SJSA1 (cell line): ENCODE measurements at places on chromosomes 3 and 15. TPM values are rescaled to one million over a fixed set of nuclear protein-coding genes. Genes with fewer than 3 reads are reported as not detected.

- no peaks in the 10 kb centered on the region for H3K36me3 ChIP-seq
- H3K27ac ChIP-seq = no peak overlapping the region
- no peak for DNase-seq
Observed at GRCh38 chr3:116096631-116097030, 348.7 kb downstream of the LSAMP start.

DNA sequence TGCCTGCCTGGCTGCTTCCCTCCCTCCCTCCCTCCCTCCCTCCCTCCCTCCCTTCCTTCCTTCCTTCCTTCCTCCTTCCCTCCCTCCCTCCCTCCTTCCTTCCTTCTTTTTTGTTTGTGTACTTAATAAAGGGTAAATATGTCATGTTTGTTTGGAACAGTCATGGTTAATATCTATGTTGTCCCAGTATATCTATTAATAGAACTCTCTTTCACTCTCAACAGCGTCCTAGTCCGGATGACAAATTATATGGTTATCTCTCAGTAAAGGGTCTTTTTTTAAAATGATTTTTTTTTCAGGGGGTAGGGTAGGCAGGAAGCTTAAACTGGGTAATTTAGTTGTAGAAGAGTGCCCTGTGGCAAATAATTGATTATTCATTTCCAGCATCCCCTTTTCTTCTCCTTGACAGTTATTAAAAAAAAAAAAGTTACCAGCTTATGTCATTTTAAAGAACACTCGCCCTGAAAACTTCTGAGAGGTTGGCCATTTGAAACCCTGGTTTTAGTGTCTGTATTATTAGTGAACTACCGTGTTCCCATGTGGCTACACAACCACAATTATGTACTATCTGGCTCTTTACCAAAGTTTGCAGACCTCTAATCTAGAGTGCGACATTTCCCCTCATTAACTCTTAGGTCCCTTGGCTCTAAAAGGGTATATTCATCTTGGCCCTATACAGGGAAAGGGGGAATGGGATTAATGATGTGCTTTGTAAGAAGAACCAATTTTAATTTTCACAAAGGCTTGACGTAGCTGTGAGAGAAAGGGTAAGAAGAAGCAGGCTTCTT lies 13.7 kb downstream of the TAGLN3 start:
- no peak for DNase-seq
- no peak overlapping the region for H3K27ac ChIP-seq
- no peak overlapping the region for H3K4me3 ChIP-seq
- no peaks in the 10 kb centered on the region for H3K27me3 ChIP-seq

DNA sequence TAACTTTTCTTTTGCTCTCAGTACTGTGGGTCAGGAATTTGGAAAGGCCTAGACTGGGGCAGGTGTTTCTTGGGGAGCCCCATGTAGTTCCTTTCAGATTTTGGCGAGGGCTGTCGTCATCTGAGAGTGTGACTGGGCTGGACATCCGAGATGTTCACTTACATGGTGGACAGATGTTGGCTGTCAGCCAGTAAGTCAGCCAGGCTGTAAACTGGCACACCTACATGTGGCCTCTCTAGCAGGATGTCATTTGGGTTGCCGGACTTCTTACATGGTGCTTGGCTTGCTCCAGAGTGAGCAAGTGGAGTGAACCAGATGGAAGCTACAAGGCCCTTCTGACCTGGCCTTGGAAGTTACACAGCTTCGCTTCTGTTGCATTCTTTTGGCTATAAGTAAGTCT lies 20.7 kb downstream of the TATDN2 start:
- no peaks in the 10 kb centered on the region for H3K4me1 ChIP-seq
- H3K36me3 ChIP-seq = peaks cover 64% of the 10 kb centered on the region
- DNase-seq = no peak
- H3K27ac ChIP-seq = no peak overlapping the region
- H3K4me3 ChIP-seq = no peak overlapping the region

- no peaks in the 10 kb centered on the region for H3K27me3 ChIP-seq
- no peak for DNase-seq
Observed at GRCh38 chr3:196517162-196517800, 2.1 kb upstream of the SMCO1 start.

DNA sequence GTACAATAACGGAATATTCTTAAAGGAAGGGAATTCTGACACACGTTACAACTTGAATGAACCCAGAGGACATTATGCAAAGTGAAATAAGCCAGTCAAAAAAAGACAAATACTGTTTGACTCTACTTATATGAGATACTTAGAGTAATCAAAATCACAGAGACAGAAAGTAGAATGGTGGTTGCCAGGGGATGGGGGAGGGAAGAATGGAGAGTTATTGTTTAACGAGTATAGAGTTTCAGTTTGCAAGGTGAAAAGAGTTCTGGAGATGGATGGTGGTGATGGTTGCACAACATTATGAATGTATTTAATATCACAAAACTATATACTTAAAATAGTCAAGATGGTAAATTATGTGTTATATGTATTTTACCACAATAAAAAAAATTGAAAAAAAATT lies 112.9 kb upstream of the ARHGEF3 start:
- no peaks in the 10 kb centered on the region for H3K27me3 ChIP-seq
- no peak overlapping the region for H3K27ac ChIP-seq
- H3K4me1 ChIP-seq = no peaks in the 10 kb centered on the region
- no peaks in the 10 kb centered on the region for H3K36me3 ChIP-seq
- no peak overlapping the region for H3K4me3 ChIP-seq
- no peak for DNase-seq

DNA sequence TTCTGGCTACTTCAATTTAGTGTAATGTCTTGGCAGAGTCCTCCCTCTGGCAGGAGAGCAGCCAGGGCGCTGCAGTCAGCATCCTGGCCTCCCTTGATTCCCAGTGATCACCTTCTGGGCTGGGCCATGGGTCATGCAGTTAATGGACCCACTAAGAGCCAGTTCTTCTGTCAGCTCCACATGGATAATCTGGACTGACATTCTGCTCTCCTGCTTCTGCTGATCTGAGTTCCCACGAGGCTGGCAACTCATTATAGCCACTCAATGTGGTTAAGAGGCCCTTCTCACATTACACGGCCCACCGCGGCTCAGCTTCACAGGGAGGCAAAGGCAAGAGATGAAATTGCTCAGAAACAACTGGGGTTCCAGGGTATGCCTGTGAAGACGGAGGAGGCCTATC lies 94.0 kb downstream of the WDR76 start:
- peaks cover 5% of the 10 kb centered on the region; the same call in 1 of the 2 replicates for H3K36me3 ChIP-seq
- no peak for DNase-seq
- H3K4me3 ChIP-seq = no peak overlapping the region
- H3K4me1 ChIP-seq = no peaks in the 10 kb centered on the region
- H3K27me3 ChIP-seq = no peaks in the 10 kb centered on the region

Gene GOLGA8J
- total RNA-seq = not detected in 2 replicates

DNA sequence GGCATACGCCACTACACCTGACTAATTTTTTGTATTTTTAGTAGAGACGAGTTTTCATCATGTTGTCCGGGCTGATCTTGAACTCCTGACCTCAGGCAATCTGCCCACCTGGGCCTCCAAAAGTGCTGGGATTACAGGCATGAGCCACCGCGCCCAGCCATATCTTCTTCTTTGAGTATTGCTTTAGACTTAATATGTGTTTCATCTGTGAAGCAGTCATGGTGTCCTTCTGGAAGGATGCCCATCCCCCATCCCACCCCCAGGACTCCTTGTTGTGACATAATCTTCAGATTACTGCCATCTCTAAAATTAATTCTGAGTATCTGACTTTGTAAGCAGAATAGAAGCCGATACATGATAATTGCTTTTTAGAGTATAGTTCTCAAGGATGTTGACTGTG lies 57.7 kb downstream of the KLHL25 start:
- no peaks in the 10 kb centered on the region for H3K27me3 ChIP-seq
- peaks cover 69% of the 10 kb centered on the region for H3K36me3 ChIP-seq
- H3K4me1 ChIP-seq = no peaks in the 10 kb centered on the region
- H3K27ac ChIP-seq = no peak overlapping the region

DNA sequence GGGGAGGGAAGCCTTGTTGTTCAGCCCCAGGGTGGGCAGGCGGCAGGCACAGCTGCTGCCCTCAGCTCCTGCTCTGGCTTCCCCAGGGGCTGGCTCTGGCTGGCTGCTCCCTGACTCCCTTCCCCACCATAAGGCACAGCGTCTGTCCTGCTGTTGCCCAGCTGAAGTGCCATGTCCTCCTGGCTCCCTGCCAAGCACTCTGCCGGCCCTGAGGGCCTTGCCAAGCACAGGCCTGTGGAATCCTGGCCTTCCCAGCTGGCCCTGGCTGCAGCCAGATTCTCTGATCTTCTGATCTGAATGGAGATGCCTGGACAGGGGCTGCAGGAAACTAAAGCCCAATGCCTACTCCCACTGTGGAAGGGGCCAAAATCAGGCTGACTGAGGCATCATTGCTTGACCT lies 1.1 kb downstream of the IQCF6 start:
- H3K4me3 ChIP-seq = no peak overlapping the region
- H3K27me3 ChIP-seq = peaks cover 3% of the 10 kb centered on the region; the same call in 1 of the 2 replicates
- no peaks in the 10 kb centered on the region for H3K4me1 ChIP-seq
- no peak for DNase-seq
- H3K36me3 ChIP-seq = no peaks in the 10 kb centered on the region

DNA sequence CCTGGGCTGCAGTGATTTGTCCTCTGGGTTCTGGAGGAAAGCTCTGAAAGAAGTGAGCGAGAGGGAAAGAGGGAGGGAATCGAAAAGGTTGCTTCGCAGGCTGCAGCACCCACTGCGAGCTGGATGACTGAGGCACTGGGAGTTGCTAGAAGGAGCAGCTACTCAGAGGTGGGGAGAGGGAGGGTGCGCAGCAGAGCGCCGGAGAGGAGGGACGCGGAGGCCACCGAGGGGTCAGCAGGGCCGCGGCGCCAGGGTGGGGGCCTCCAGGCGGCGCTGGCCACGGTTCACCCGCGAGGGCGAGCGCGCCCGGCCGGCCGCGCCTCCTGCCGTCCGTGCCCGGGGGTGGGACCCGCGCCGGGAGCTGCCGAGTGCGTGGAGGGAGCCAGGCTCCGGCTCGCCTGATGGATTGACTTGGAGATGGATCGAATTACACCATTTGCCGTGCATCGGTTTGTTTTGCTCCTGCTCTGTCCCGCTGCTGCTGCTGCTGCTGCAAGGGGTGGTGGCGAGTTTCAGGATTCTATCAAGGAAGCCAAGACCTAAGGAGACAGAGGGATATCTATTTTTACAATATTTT lies at the start of gene SEMA6D:
SEMA6D (plus strand) TSS at position 470 of the 577 bp plus-strand sequence. CDS start 42,294 bp downstream, outside the sequence.
- peak; percentile 77 for DNase-seq
- H3K27ac ChIP-seq = no peak within 1 kb of the TSS
- 0 out of 2 replicates have a peak, but pooled peaks cover 4% of the 10 kb centered on the region for H3K27me3 ChIP-seq
- H3K36me3 ChIP-seq = no peaks in the 10 kb centered on the region
- H3K4me1 ChIP-seq = peaks cover 18% of the 10 kb centered on the region; the same call in 1 of the 2 replicates

GRCh38 chr3:105611304-105612192 lies 244.8 kb downstream of the ALCAM start:
- no peak for DNase-seq
- peaks cover 6% of the 10 kb centered on the region for H3K4me1 ChIP-seq
- H3K27me3 ChIP-seq = no peaks in the 10 kb centered on the region
- H3K36me3 ChIP-seq = no peaks in the 10 kb centered on the region
- H3K27ac ChIP-seq = no peak overlapping the region
- no peak overlapping the region for H3K4me3 ChIP-seq

DNA sequence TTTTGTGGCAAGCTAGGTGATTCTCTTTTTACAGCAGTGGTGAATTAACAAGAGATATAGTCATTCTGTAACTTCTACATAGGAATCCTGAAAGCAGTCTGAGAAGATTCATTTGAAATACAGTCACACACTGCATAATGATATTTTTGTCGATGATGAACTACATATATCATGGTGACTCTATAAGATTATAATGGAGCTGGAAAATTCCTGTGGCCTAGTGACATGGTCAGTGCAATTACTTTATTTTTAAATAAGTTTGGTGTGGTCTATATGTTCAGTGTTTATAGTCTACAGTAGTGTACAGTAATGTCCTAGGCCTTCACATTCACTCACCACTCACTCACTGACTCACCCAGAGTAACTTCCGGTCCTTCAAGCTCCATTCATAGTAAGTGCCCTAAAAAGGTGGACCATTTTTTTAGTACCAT lies 511.4 kb upstream of the MCTP2 start:
- H3K27me3 ChIP-seq = no peaks in the 10 kb centered on the region
- H3K4me1 ChIP-seq = peaks cover 13% of the 10 kb centered on the region
- no peak overlapping the region for H3K4me3 ChIP-seq
- H3K36me3 ChIP-seq = no peaks in the 10 kb centered on the region
- DNase-seq = no peak
- peak overlapping the region; percentile 41; the same call in 1 of the 2 replicates for H3K27ac ChIP-seq

Gene STRA6
- 0.18 TPM in 1 of 2 replicates, not detected in the other for total RNA-seq

Gene CFAP20DC
- 4.8 and 6.1 TPM in 2 replicates for total RNA-seq

DNA sequence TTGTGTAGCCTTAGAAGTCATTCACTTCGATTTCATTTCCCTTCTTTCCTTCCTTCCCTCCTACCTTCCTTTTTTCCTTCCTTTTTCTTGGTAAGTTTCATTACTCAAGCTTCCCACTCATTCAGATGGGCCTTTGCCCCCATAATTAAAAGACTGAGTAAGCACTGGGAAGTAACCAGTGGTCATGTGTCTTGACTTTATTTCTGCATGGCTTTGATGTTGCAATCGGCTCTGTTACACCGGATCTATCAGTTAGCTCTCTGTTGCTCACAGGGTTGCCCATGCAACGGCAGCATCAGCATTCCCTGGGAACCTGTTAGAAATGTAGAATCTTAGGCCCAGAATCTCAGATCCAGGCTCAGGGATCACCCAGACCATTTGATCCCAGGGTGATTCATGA lies 25.6 kb upstream of the LARS2 start:
- no peak overlapping the region for H3K27ac ChIP-seq
- no peaks in the 10 kb centered on the region for H3K36me3 ChIP-seq
- no peak overlapping the region for H3K4me3 ChIP-seq
- peaks cover 28% of the 10 kb centered on the region for H3K4me1 ChIP-seq

Gene GOLGA6L10
- 0.19 and 0.34 TPM in 2 replicates for total RNA-seq

DNA sequence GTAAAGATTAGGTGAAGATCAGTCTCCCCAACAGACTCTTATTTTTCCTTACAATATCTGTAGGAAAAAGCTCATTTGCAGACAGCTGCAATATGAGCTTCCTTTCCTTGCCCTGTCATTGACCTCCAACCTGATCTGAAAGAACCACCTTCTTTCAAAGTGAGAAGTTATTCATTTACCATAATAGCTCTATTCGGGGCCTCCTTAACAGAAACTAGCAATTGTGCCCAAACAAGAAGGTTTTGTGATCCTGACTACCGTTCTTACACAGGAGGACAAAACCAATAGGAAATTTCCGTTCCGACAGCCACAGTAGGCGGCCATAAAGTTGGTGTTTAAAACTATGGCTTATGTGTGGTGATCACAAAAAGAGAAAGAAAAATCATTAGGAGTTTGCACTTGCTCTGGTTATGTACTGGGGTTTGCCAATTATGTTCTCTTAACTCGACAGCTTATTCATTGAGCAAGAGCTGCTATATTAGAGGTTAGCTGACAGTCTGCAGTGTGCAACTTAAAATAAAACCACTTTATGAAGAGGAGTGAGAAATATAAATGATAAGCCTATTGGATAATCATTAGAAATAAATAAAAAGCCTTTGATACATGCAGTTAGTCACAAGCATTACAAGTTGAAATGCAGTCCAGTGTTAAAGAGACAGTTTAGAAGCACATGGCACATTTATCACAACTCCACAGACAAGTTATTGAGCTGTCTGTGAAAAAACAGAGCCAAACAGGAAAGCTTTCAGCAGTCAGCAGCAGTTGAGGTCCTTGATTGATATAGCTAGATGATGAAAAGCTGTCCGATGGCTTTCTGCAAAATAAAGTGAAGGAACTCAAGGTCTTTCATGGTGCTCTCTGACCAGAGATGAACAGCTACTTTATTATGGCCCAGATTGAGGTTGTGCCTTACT lies 199.8 kb downstream of the WDR72 start:
- H3K4me3 ChIP-seq = no peak overlapping the region
- H3K4me1 ChIP-seq = no peaks in the 10 kb centered on the region
- DNase-seq = no peak
- H3K27ac ChIP-seq = no peak overlapping the region
- no peaks in the 10 kb centered on the region for H3K36me3 ChIP-seq
